ENCODE measurements at places on chromosomes 1 and 21.

GRCh38 chr21:42865776-42866160, 13.6 kb downstream of the WDR4 start:
- DNase-seq = no peak

DNA sequence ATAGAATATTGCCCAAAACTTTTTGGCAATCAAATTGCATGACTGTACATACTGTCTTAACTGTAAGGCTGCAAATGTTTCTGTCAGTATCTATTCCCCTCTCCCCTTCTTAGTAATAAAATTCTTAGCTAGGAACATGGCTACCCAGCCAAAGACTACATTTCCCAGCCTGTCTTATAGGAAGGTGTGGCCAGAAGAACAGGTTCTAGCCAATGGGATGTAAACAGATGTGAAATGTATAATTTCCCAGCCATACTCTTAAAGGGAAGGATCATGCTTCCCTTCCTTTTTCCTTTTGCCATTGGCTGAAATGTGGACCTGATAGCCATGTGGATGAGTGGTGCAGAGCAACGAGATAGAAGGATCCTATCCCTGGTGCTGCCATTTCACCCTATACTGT, 7.0 kb upstream of the HIVEP3 start:
- peak; percentile 54 for DNase-seq

GRCh38 chr1:185735701-185736064, 1.5 kb downstream of the HMCN1 start:
- no peak for DNase-seq

DNA sequence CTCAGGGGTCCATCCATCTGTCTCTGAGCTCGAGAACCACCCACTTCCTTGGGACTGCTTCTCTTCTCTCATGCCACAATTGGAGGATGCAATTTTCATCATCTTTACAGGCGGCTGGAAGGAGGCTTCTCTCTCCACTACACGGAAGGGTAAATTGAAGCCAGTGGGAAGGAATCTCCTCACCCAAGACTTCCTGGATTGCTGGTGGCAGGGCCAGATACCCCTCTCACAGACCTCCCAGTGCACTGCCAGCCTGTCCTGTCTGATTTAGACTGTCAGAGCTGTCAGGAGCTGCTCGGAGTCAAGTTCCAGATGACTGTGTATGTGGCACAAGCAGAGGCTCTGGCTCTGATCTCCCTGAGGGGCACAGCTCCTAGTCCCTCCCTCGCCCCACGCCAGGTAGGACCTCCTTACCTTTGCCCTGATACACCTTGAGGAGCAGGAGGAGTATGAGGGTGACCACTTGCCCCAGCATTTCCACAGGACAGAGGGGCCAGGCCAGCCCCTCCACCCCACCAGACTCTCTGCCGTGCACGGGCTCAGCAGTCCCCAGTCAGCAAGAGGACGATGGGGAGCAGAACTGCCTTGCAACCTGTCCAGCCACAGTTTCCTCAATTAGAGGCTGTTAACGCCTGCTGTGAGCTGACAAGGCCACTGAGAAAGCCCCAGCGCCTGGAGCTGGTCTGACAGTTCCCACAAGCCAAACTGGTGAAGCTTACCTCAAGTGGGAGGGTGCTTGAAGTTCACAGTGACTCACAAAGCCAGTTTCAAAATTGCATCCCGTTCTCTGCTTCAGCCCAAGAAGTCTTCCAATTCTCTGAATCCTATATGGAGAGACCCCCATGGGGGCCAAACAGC, at the start of gene CD244:
Gene CD244, minus strand, starts transcription at position 685 of the 858 bp plus-strand sequence. Its CDS starts 210 bp downstream, at position 475.
- DNase-seq = no peak

DNA sequence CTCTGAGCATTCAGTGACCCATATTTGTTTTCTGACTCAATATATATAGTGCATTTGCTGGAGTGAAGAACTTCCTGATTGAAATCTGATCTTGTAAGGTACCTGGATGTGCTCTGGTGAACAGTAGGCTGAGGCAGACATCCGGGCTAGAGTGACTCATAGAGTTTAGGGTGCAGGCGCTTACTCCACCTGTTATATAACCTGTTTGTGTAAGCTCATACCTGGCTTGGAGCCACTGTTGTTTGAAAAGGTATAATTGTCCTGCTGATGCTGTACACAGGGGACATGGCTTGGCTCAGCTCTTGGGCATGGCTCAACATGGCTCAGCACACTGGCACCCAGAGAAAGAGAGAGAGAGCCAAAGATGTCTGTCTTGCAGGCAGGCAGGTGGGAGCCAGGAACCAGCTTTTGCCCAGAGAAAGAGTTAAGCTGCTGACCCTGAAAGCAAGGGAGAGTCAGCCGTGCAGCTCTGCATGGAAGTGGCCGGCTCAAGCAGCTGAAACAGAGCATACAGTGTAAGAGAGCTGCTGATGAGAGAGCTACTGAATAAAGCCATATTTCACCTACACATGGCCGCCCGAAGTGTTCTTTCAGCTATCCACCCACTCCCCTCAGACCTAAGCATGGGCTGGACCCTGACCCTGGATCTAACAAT, 43.2 kb downstream of the GJA5 start:
- DNase-seq = peak; percentile 93

GRCh38 chr1:207131163-207131562, 27.1 kb downstream of the C4BPA start:
- no peak for DNase-seq

DNA sequence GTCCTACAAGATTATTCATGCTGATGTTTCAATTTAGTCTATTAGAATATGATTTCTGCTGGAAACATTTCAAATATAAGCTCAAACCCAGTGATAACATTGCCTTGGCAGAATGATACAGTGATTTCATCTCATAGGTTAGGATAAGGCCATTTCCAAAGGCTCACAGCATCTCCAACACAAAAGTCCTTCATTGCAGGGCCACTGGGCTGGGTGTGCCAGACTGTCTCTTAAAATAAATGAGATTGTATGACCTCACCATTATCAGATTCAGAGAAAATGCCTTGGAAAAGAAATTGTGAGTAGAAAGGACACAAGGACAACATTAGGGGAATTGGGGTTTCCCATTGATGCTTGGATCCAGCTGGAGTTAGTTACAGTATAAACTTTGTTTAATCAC, 30.4 kb downstream of the NGF start:
- DNase-seq = no peak

GRCh38 chr1:9628541-9629444, 22.7 kb upstream of the PIK3CD start:
- no peak for DNase-seq

DNA sequence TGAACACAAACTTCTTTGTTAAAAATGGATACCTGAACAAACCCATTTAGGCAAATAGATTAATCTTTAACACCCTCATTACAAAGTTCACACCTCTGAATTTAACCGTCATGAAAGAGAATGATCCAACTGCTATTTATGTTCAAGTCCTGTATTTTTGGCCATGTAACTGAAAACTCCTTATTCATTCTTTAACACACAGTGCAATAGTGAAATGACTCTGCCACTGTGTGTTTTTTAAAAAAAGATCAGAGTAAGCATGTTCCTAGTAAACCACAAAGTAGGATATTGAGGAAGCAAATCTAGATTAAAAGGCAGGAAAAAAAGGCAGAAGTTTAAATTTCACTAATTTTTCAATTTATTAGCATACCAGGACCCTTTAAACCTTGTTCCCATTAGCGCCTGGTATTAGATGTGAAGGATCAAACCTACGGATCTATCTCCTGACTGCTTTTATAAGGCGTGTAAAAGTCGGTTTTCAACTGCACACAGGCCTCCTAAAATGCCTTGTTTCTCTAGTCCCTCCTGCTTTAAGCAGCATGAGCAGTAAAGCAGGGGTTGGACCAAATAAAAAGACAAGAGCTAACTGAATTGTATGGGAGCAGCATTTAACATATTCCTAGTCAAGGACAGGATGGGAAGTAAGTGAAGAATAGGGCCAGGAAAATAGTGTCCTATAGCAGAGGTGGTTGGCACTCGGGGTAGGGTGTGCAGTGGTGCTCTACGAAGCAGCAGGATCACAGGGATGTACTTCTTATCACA, 33.4 kb downstream of the NUCKS1 start:
- no peak for DNase-seq

DNA sequence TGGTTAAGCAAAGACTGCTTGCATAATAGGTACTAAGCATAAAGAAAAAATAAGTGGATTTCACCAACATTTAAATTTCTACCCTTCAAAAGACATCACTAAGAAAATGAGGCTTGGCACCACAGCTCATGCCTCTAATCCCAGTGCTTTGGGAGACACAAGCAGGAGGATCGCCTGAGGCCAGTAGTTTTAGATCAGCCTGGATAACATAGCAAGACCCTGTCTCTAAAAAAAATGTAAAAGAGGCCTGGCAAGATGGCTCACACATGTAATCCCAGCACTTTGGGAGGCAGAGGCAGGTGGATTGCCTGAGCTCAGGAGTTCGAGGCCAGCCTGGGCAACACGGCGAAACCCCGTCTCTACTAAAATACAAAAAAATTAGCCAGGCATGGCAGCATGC, 73.0 kb downstream of the PIGK start:
- no peak for DNase-seq

DNA sequence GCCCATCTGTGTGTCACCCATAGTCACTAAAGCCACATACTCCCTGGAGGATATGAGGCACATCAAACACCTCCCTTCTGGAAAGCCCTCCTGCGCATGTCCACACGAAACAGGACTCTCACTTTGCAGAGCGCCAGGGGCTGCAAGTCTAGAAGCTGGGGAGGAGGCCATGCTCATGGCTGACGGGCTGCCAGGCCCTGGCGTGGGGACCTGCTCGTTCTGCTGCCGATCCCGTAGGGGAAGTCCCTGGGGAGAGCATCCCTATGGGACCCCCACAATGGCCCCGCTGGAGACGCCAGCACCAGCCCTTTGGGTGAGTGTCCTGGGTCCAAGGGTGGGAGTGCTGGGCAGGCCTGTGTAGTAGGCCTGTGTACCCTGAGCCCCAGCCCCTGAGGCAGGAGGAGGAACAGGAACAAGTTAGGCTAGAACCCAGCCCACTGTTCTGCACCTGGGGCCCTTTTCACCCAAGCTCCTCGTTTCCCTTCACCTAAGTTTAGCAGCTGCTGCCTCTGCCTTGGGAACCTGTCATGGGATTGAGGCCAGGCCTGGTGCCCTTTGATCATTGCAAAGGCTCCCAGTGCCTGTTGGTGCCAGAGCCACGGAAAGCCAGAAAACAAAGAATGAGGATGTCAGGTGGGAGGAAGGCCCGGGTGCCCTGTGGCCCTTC, 9.9 kb downstream of the FAM3B start:
- DNase-seq = no peak

DNA sequence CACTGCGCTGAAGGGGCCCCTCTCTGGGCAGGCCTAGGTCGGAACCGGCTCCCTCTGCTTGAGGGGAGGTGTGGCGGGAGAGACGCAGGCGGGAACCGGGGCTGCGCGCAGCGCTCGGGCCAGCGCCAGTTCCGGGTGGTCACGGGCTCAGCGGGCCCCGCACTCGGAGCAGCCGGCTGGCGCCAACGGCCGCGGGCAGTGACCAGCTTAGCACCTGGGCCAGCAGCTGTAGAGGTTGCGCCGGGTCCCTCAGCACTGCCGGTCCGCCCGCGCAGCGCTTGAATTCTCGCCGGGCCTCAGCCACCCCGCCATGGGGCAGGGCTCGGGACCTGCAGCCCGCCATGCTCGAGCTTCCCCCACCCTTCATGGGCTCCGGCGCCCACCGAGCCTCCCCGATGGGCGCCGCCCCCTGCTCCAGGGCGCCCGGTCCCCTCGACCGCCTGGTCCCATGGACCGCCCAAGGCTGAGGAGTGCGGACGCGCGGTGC, 254.6 kb downstream of the COL11A1 start:
- DNase-seq = no peak

GRCh38 chr1:22953740-22954141, 18.9 kb downstream of the LACTBL1 start:
- DNase-seq = no peak

DNA sequence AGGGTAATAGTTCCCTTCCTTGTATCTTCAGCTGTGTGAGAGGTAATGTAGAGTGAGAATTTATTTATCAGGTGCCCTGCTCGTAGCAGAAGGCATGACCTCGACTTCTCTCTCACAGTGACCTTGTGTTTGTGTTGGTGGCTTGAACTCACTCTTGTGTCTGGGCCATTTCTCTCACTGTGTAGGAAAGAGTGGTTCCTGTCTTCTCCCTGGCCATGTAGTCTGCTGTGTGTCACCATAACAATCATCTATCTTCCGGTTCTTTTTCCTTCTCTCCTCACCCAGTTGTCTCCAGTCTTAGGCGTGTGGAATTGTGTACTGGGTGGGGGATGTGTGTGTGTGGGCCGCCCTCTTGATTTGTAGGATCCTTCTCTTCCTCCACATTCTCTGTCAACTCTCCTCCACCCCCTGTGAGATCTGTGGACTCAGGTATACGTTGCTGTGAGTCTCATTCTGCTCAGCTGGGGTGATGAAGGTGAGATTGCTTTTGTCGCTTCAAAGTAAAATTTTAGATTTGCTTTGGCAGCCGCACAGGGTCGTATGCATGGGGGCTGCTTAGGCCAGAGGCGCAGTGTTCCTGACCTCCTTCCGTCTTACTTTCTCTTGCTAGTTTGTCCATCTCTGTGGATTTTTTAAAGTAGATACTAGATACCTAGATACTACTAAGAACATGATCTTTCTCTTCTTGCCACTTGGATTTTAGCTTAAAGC, 31.6 kb downstream of the MAPKAPK2 start:
- DNase-seq = no peak

DNA sequence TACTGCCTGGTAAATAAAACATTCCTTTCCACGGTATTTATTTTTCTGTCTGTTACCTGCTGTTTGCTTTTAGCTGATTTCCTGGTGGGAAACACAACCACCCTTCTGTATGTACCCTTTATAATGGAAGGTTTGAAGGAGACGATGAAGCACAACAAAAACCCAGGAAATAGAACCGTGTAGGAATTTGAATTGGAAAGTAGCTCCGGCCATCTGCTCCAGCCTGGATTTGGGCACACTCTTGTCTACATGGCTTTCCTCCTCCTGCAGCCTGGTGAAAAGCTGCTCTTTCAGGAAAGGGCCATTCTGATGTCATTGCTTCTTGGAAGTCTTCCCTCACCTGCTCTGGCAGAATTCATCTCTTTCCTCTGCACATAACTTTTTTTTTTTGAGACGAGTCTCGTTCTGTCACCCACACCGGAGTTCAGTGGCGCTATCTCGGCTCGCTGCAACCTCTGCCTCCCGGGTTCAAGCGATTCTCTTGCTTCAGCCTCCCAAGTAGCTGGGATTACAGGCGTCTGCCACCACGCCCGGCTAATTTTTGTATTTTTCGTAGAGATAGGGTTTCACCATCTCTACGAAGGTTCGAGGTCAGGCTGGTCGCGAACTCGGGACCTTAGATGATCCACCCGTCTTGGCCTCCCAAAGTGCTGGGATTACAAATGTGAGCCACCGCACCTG, 2.7 kb downstream of the AK4 start:
- no peak for DNase-seq

- DNase-seq = no peak
These were observed 39.0 kb downstream of the MRPL39 start for GRCh38 chr21:25568246-25568645.

DNA sequence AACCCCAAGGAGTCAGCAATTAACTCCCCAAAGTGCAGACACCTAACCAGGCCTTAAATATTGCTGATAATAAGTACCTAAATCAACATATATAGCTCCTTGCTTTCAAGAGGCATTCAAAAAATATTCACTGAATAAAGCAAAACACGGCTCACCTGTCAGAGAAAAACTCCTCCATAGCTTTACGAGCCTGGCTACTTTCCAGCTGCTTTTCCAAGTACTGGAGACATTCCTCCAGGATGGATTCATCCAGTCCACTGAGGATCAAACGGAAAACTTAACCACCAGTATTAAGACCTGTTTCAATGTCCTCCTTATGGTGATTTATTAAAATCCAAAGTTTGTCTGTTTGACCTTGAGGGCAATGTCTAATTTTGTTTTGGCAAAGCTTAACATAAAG, 44.6 kb downstream of the UBR4 start:
- no peak for DNase-seq
